ENCODE measurements at places on chromosomes 1 and 21.
A peak's percentile ranks its signal among the peaks of the same experiment; 100 is the strongest.

GRCh38 chr1:234772345-234773147 is 162.6 kb upstream of the IRF2BP2 start:
- DNase-seq = peak; percentile 86

GRCh38 chr1:154860156-154860870 is 9.8 kb downstream of the KCNN3 start:
- DNase-seq = no peak

DNA sequence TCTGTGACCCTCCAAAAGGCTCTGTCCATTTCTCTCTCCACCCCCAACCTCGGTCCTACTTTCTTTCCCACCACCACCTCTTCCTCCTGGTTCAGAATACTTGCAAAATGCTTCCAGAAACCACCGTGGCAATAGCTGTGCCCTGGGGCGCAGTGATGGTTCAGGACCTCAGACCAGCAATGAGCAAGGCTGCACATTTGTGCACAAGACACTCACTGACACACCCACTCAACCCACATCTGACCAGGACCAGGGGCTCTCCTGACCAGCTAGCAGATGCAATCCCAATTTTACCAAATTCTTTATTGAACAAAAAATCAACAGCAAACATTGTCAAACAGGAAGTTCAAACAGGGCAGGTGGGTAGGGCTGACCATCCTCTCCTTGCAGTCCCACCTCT is 25.7 kb downstream of the SPOCD1 start:
- no peak for DNase-seq

GRCh38 chr21:44871576-44872269 is 1.8 kb downstream of the PTTG1IP start:
- no peak for DNase-seq

DNA sequence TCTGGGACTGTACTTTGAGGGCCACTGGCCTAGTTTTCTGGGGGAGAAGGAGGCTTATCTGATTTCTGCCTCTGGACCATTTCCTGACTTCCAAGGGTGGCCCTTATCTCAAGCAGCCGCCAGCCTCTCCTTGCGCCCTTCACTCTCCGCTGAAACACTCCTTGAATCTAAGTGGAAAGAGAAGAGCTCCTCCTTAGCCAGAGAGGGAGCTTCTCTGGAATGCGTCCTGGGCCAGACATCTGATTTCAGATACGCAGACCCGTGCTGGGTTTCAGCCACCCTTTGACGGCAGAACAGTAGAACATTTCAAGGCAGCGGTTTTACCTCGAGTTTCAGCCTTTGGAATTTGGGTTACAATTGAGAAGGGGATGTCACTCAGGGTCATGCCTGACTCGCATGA is 308.0 kb downstream of the CAMTA1 start:
- no peak for DNase-seq

- DNase-seq = no peak
Measured at GRCh38 chr1:219220945-219221344, 47.3 kb downstream of the LYPLAL1 start.

DNA sequence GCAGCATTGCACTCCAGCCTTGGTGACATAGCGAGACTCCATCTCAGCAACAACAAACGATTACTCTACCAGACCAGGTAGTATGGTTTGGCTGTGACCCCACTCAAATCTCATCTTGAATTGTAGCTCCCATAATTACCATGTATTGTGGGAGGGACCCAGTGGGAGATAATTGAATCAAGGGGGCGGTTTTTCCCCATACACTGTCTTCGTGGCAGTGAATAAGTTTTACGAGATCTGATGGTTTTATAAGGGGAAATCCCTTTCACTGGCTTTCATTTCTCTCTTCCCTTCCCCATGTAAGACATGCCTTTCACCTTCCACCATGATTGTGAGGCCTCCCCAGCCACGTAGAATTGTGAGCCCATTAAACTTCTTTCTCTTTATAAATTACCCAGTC is 66.0 kb downstream of the BACE2 start:
- no peak for DNase-seq

- no peak for DNase-seq
Measured at GRCh38 chr1:104874044-104874443, 1124.3 kb downstream of the AMY1C start.

GRCh38 chr1:151508833-151509232 is 2.4 kb upstream of the CGN start:
- no peak for DNase-seq

DNA sequence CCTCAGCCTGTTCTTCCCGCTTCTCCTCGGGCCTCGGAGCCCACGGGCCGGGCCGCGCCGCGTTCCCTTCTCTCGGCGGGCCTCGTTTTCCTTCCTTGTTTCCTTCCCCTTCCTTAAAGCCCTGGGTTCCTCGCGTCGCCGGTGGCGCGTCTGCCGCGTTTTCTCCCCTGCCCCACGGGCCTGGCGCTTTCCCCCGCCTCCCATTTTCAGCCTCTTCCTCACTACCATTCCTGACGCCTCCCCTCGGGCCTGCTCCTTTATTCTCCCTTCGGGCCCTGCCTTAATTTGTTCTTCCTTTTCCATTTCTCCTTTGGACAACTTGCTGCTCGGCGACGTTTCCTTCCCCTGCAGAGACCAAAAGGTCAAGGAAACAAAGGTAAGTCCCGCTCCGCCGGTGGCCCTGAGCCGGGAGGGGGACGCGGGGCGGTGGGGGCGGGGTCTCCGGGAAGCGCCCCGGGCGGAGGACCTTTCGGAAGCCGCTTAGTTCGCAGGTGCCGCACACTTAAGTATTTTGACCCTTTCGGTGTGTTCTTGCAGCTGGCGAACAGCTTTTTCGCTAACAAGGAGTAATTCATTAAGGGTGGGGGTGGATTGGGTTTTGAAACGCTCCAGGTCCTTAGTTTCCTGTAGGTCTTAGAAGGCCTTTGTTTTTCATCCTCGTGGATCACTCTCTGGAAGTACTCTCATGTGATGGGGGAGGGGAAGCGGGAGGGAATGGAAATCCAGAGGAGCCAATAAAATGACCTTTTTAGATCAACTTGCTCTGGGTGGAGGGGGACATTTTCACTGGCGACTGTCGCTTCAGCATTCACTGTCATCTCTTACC is 780 bp downstream of the YTHDF2 start:
- DNase-seq = peak; percentile 60

GRCh38 chr1:110597966-110598365 is 8.2 kb downstream of the KCNA2 start:
- DNase-seq = no peak

- DNase-seq = peak; percentile 52
Measured at GRCh38 chr1:17494114-17494729, 45.3 kb upstream of the ARHGEF10L start.

DNA sequence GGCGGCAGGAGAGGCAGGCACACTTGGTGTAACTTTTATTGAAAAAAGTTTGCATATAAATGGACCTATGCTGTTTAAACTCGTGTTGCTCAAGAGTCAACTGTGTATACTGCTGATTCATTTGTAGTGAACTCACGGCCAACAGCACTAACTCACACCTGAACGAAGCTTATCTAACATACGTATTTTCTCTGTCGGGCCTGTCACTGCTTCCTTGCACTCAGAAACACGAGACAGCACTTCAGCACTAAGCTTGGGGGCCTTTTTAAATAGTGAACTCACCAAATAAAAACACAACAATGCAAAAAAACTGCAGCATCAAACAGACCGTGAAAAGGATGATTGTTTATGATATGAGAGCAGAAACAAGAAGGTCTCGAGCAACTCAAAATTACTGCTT is 58.9 kb upstream of the NEK2 start:
- no peak for DNase-seq

DNA sequence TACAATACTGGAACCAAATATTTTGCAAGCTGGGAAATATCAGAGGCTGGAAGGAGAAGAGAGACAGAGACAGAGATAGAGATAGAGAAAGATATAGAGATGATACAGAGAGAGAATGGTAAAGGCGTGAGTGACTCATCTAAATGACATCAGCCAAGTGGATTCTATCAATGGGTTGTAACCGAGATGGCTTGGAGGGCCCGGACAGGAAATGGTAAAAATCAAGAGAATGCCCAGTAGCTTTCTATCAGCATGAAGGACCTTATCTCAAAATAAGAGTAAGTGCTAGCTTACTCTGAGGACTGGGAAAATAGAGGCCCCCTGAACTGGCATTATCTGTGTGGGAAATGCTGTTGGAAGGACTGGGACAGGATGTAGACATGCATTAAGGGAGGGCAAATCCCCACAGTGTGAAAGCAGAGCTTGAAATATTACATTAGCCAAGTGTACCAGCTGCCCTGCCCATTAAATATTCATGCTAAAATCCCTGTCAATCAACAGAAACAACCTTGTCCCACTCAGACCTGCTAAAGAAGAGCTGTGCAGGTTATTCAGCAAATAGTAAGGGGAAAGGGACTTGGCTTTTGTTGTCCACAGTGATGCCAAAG is 76.6 kb upstream of the ZNF644 start:
- no peak for DNase-seq

- DNase-seq = no peak
Measured at GRCh38 chr1:212498283-212499040, 65.7 kb downstream of the NENF start.

DNA sequence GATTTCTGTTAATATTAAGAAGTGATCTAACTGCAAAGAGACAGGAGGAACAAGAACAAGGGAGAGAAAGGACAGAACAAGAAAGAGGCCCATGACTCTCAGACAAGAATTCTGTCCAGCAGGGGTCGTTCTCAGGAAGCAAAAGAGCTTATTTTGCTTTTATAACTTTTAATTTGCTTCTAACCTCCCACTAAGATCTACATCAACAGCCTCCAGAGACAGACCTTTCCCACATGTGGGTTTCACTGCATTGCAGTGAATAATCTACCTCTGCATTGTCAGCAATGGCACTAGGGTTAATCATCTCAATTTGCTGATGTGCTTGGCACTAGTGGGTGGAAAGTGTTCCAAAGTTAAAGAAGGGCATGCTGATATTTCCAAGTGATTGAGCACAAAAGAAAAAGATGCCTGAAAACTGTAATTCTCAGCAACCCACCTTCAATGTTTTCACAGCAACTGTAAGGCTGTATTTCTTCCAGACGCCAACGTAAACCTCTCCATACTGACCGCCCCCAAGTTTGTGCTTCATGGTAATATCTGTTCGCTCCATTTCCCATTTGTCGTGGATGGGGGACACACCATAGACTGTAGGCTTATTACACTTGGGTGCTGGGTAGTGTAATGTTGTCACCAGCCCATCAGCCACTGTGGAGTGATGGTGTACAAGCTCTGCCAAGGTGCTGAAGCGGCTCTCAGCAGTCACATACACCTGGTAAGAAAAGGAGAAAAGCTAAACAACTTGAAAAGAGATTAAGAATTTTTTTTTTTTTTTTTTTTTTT is 39.5 kb downstream of the TOR3A start:
- DNase-seq = peak; percentile 61

GRCh38 chr1:43942411-43942810 is 4.3 kb upstream of the IPO13 start:
- no peak for DNase-seq

GRCh38 chr1:62424411-62424810 is 12.4 kb upstream of the USP1 start:
- DNase-seq = no peak

GRCh38 chr1:100862591-100862990 is 32.1 kb downstream of the EXTL2 start:
- DNase-seq = no peak

DNA sequence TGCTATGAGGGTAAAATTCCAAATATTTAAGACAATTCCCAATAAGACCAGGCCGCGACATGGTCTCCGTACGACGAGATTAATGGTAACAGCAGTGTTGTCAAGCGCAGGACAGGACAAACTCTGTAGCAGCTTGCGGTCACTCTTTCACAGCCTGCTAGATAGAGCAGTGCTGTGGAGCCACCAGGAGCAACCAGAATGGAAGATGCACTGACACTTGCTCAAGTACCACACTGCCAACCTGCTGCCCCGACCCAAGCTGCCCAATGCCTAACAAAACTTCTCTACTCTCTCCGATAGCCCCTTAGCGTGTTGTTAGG is 636 bp downstream of the WARS2 start:
- no peak for DNase-seq

- DNase-seq = no peak
Measured at GRCh38 chr1:194466706-194467105, 1280.3 kb upstream of the B3GALT2 start.

DNA sequence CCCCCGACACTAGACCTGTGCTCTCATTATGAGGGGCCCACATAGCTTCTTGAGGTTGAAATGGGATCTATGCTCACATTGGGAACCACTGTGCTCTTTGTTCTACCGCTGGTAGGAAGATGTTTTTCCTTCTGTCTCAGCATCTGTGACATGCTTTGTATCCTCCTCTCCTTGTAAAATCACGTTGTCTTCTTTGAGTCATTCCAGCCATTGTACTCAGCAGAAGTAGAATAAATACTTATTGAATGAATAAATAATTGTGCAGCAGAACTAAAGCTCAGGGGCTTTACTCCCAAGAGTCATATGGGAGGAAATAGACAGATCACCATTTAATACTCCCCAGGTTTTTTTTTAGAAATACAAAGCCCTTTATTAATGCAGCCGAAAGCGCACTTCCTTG is 66.3 kb upstream of the EDEM3 start:
- no peak for DNase-seq

DNA sequence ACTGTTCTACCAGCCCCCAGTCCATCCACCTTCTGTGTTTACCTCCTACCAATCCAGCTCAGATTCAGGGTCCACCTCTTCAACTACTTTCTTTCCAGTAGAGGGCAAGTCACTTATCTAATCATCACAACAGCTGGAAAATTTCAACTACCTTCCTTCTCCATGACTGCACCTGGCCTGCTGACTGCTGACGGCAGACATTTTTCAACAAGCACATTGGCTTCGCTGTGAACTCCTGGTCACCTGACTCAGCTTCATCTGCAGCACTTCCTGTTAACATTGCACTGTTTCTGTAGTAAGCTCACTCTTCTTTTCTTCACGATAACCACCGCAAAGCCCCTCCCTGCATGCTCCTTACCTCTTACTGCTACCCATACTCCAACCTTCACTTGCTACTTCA is 405.7 kb downstream of the NTNG1 start:
- no peak for DNase-seq

GRCh38 chr21:21714426-21714825 is 716.2 kb downstream of the NCAM2 start:
- DNase-seq = no peak

DNA sequence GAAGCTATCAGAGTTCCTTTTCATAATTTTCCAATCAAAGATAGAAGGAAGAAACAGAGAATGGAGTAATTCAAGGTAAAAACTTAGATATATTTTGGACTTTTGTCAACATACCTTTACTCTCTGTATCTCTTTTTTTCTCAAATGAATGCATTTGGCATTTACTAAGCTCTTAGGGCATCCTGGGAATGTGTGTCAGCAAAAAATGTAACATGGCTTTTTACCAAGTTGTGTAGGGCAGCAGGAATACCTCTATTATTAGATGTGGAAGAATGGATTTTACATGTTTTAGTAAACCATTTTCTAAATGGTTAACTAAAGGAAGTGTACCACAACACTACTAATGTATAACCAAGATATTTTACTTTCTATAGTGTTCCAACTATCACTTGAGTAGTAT is 4.2 kb upstream of the COL11A1 start:
- DNase-seq = no peak

All from CD4-positive, alpha-beta T cell treated with Interleukin-21 for 1 hour (primary cell).